Activated B cell treated with CpG ODN at 0.5 μM for 24 hours (primary cell): ENCODE measurements at places on chromosomes 1 and 21.

GRCh38 chr1:241499910-241500309, 19.6 kb downstream of the FH start:
- H3K27ac ChIP-seq = no peak overlapping the region
- H3K36me3 ChIP-seq = peaks cover 84% of the 10 kb centered on the region
- no peak for DNase-seq
- no peak overlapping the region for H3K4me3 ChIP-seq
- H3K4me1 ChIP-seq = no peaks in the 10 kb centered on the region

DNA sequence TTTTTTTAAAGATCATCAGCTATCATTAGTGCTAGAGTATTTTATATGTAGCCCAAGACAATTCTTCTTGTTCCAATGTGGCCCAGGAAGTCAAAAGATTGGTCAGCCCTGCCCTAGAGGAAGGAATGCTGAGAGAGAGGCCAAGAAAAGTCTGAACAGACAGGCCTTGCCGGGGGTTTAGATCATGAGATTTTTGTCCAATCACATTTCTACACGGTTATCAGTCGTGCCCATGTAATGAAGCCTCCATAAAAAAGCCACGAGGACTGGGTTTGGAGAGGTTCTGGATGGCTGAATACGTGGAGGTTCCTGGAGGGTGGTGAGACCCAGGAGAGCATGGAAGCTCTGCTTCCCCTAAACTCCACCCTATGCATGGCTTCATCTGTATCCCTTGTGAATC, 24.3 kb upstream of the ENO1 start:
- DNase-seq = no peak
- peaks cover 4% of the 10 kb centered on the region for H3K4me1 ChIP-seq
- H3K27ac ChIP-seq = no peak overlapping the region
- H3K27me3 ChIP-seq = no peaks in the 10 kb centered on the region
- no peaks in the 10 kb centered on the region for H3K36me3 ChIP-seq

DNA sequence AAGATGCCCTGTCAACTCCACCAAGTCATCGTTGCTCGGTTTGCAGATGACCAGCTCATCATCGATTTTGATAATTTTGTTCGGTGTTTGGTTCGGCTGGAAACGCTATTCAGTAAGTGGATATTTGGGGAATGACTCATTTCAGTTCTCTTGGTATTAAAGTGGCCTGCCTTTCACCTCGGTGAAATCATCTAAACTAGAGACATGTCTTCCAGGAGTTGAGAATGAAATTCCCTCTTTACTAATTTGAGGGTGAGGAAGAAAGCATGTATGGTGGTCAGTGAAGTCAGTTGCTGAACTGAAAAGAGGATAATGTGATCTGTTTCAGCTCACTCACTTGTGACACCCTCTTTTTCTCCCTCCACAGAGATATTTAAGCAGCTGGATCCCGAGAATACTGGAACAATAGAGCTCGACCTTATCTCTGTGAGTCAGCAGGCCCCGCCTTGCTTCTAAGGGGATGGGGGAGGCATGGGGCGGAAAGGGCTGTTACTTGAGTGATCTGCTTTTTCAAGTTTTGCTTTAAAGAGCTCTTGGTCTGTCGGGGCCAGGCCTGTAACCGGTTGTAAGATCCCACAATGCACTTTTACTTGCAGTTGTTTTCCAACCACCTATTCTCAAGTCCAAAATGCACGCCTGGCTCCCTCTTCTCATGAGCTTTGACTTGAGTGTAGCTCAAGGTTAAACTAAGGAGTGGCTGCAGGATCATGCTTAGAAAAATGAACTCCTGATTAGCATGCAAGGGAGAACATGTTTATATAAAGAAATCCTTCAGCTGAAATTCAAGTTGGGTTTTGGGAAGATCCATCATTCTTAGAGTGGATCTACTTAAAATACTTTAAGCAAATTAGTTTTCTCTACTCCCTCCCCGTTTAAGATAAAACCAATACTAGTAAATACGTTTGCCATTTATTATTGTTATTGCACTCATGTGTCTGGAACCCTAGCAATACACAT, 59.8 kb downstream of the CAPN2 start:
- DNase-seq = no peak
- peaks cover 26% of the 10 kb centered on the region for H3K4me1 ChIP-seq
- H3K27me3 ChIP-seq = no peaks in the 10 kb centered on the region
- peak overlapping the region; percentile 3 for H3K27ac ChIP-seq
- no peak overlapping the region for H3K4me3 ChIP-seq
- H3K36me3 ChIP-seq = peaks cover 69% of the 10 kb centered on the region

DNA sequence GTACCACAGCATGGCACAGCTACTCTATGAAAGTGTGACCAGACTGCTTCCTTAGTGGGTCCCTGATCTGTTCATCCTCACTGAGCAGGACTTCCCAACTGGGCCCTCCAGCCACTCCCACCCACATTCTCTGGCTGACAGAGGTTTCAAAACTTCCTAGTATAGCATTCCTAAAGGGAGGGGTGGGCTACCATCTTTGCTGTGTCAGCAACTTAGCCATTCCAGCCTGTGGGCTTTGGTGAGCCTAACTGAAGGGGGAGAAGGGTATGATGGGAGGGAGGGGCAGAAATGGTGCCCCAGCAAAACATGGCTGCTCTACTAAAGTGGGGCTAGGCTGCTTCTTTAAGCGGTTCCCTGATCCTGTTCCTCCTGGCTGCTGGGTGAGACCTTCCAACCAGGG, 265.2 kb upstream of the ADGRL4 start:
- no peak for DNase-seq
- H3K27me3 ChIP-seq = no peaks in the 10 kb centered on the region
- no peak overlapping the region for H3K27ac ChIP-seq
- H3K4me3 ChIP-seq = no peak overlapping the region

DNA sequence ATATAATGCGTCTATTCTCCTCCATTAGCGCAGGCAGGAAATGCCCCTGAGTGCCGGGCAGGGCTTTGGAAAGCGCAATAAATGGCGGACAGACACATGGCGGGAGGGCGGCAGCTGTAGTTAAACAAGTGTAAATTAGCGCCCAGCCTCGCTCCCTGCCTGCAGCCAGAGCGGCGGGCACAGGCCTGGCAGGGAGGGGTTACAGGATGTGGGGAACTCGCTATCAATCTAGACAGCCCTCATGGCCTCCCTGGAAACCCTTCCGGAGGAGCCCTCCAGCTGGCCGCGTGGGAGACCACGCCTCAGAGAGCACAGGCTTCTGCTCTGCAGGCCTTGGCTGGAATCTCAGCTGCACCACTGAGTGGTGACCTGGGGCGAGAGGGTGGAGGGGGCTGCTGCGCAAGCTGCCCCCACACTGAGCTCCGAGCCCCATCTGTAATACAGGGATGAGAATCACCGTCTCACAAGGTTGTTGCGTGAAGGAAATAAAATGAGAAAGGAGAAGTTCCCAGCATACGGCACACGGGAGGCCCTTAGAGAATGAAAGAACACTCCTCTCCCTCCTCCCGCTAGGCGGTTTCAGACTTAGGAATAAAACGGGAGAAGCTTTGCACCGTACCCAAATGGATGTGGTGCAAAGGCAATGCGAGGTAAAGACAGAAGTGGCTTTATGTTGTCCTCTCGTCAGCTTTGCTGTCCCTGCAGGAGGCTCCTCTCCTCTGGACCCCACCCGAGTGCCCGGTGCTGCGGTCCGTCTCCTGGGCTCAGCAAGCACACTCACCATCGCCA, 167.2 kb upstream of the POU3F1 start:
- peak overlapping the region; percentile 62 for H3K4me3 ChIP-seq
- DNase-seq = no peak
- peaks cover 32% of the 10 kb centered on the region for H3K27me3 ChIP-seq
- peaks cover 13% of the 10 kb centered on the region for H3K4me1 ChIP-seq
- no peaks in the 10 kb centered on the region for H3K36me3 ChIP-seq

DNA sequence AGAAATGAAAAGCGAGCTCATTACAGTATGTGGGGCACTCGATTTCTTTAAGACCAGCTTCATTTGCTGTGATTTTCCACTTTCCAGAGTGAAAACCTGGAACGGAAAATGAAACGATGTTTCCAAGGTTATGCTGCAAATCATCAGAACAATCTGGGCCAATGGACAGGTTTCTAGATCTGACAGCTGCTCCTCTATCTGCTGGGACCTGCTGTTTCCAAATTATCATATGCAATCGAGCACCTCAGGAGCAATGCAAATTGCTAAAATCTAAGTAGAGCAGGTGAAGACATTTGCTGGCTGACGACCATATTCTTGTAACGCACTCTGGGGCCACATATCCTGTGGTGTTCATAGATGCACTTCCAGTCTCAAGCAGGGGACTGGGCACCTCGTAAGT, 39.7 kb upstream of the TIAM1 start:
- H3K27ac ChIP-seq = no peak overlapping the region
- no peak overlapping the region for H3K4me3 ChIP-seq
- H3K4me1 ChIP-seq = no peaks in the 10 kb centered on the region
- no peaks in the 10 kb centered on the region for H3K27me3 ChIP-seq

DNA sequence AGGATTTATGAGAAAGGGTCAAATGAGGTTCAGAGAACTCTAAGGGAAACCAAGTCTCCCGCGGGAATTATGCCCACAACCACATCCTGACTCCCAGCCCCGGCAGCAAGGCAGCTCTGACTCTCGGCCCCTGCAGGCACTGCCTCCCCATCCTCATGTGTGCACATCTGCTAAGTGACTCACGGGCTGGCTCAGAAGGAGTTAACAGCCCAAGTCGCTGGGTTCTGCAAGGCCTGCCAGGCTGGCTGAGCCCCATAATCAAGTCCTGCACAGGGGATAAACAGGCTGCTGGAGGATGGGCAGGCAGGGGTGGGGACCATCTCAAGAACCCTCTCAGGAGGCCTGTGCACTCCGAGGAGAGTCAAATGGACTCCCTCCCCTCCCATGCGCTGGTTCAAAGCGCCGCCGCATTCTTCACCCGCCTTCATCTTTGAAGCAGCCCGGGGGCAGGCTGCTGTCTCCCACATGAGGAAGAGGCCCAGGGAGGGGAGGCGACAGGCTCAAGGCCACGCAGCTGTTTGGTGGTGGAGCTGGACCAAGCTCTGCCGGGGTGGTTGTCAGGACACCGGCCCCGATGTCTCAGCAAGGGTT, 344.3 kb downstream of the MATN1 start:
- no peak for DNase-seq
- H3K4me3 ChIP-seq = no peak overlapping the region
- H3K27me3 ChIP-seq = peaks cover 28% of the 10 kb centered on the region
- H3K36me3 ChIP-seq = no peaks in the 10 kb centered on the region
- peaks cover 3% of the 10 kb centered on the region for H3K4me1 ChIP-seq

GRCh38 chr1:17739050-17739449, 16.1 kb upstream of the ACTL8 start:
- H3K36me3 ChIP-seq = no peaks in the 10 kb centered on the region
- H3K27me3 ChIP-seq = peaks cover 11% of the 10 kb centered on the region
- DNase-seq = no peak
- H3K27ac ChIP-seq = no peak overlapping the region

DNA sequence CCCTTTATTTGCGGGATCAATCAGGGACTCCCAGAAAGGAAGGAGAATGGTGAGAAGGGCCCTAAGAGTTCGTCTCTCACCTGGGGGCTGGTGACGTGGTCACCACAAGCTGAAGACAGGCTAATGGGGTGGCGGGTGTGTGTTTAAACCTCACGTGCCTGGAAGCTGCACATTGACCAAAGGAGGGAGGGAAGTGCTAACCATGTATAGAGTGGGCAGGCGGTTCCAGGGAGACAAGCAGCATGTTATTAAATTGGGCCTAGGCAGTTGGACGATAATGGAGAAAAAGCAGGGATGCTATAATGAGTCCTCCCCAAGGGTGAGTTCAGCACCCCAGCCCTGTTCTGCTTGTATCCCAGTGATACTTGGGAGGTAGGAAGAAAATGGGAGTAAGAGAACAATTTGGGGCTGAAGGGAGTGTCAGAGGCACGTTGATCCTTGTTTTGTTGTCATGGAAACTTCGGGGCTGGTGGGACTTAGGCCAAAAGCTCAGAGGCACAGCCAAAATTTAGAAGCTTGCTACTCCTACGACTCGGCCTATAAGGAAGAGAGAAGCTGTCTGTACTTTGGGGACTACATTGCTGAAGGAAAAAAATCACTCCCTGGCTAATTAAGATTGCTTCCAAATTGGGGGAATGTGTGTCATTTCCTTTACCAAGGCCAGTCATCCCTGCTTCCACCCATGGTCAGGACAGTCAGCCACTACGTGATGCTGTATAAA, 33.2 kb upstream of the EPHA8 start:
- DNase-seq = no peak
- H3K27ac ChIP-seq = no peak overlapping the region
- no peak overlapping the region for H3K4me3 ChIP-seq

DNA sequence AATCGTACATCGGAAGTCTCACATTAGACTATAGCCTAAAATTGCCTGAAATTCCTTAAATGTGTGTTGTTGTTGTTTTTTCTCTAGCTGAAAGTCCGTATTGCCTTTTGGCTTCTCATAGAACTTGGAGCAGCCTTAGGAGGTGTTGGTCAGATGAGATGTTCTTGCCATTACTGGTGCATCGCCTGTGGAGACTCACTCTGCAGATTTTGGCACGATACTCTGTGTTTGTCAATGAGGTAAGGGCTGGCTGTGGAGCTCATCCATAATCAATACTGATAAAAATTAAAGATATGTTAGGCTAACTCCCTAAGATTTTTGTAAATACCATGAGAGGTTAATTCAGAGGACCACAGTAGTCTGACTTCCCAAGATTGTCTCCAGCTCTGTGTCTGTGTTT, 28.9 kb downstream of the AGT start:
- H3K27ac ChIP-seq = no peak overlapping the region
- no peaks in the 10 kb centered on the region for H3K27me3 ChIP-seq
- H3K36me3 ChIP-seq = peaks cover 86% of the 10 kb centered on the region
- H3K4me1 ChIP-seq = no peaks in the 10 kb centered on the region
- no peak for DNase-seq

GRCh38 chr21:39098696-39099200, 84.5 kb downstream of the PSMG1 start:
- peaks cover 3% of the 10 kb centered on the region for H3K27me3 ChIP-seq
- H3K4me3 ChIP-seq = no peak overlapping the region
- no peak overlapping the region for H3K27ac ChIP-seq
- no peaks in the 10 kb centered on the region for H3K36me3 ChIP-seq

GRCh38 chr1:68074472-68074871, 24.0 kb upstream of the DIRAS3 start:
- DNase-seq = no peak
- no peak overlapping the region for H3K4me3 ChIP-seq
- no peaks in the 10 kb centered on the region for H3K27me3 ChIP-seq
- H3K27ac ChIP-seq = no peak overlapping the region

DNA sequence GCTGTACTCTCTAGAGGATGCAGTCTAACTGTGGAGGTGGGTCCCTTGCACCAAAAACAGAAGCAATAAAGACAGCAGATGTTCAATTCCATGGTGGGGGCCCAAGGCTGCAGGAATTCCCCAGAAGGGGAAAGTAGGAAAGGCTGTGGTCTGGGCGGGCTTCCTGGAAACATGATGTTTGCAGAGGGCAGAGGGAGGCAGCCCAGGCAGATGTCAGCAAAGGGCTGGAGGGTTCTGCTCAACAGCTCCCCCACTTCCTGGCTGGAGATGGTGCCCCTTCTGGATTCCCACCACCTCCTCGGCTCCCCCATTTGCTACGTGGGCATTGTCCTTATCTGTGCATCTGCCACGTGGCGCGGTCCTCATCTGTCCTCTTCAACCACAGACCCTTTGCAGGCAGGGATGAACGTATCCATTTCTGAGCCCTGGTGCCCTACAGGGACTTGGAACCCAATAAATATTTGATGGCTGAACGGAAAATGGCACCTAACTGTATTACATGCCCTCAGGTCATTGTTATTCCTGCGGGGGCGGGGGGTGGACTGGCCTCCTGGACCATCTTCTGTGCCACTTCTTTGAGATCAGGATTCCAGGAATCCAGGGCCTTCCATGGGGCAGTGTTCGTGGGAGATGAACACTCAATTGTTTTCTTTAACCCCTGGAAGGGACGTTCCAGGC, 8.4 kb upstream of the GUCA2B start:
- no peak for DNase-seq
- no peaks in the 10 kb centered on the region for H3K36me3 ChIP-seq
- no peak overlapping the region for H3K27ac ChIP-seq
- H3K27me3 ChIP-seq = peaks cover 19% of the 10 kb centered on the region
- H3K4me3 ChIP-seq = no peak overlapping the region
